ENCODE measurements at places on chromosomes 11 and 22. TPM values are rescaled to one million over a fixed set of nuclear protein-coding genes. Genes with fewer than 3 reads are reported as not detected.
A peak's percentile ranks its signal among the peaks of the same experiment; 100 is the strongest.

IRAG1 gene
- total RNA-seq: 3.7 TPM

ASCC2 gene
- total RNA-seq: 71.2 TPM

ESAM gene
- total RNA-seq: 22.0 TPM

TCN2 gene
- 3.8 TPM for total RNA-seq

TLCD5 gene
- 9.3 TPM for total RNA-seq

ANGPTL5 gene
- total RNA-seq: not detected

VSTM5 gene
- 0.45 TPM for total RNA-seq

SLC5A12 gene
- 0.14 TPM for total RNA-seq

MOGAT2 gene
- not detected for total RNA-seq

POTEH gene
- total RNA-seq: not detected

CCDC179 gene
- not detected for total RNA-seq

GRCh38 chr11:76579056-76579751 is 91.3 kb downstream of the LRRC32 start:
- DNase-seq: no peak

DNA sequence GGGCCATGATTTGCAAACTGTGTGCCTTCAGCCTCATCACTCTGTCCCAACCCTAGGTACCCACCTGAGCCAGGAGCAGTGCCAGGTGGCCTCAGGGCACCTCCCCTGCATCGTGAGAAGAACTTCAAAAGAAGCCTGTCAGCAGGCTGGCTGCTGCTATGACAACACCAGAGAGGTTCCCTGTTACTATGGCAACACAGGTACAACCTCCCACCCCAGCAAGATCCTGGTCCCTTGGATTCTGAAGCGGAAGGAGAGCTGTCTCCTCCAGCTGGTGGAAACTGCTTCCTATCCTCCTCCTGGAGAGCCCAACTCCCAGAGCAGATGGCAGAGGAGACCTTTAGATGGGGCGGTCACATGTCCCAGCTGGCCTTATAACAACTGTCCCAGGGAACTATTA is 2.9 kb downstream of the ZP1 start:
- DNase-seq: no peak

DNA sequence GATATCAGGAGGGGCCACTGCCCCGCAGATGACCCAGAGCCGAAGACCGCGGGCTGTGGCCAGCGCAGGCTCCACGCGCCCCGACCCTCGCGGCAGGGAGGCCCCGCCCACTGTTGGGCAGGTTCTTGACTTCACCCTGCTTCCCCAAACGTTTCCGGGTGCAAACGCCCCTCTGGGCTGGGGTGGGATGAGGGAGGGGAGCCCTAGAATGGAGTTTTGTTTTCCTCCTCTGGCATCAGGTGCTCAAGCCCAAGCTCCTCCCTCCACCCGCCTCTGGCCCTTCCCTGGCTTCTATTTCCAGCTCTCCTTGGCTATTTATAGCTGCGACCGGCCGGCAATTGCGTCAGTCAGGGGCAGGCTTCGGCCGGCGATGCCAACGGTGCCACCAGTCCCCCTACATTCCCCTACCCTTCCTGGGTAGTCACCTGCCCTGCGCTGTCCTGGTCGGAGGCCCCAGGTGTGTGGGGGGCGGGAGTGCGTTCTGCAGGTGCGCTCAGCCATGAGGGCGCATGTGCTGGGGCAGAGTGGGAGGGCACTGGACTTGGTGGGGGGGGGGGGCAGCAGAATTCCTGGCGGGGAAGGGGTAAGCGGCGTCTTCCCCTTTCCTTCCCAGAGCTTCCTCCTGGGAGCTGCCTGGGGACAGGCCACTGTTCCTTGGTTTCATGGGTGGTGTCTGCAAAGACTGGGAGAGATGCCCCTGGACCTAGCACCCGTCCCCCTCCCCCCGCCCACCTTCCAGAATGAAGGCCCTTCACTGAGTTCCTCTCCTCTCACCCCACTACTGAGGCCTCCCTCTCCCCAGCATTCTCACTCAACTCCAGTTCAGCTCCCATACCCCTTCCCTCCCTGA is 23.6 kb downstream of the DUSP8 start:
- DNase-seq: peak; percentile 25

DNA sequence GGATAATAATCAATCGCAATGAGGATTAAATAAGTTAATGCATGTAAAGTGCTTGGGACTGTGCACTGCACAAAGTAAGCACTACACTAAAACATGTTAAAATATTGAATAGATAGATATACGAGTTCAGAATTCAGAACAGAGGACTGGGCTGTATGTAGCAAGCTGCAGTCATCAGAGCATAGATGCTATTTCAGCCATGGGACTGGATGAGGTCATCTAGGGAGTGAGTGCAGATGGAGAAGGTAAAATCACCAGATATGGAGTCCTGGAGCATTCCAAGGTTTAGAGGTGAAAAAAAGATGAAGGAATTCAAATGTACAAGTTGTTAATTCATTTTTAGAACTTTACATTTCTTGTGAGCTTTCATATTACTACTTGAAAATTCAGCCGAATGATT is 347.5 kb upstream of the DDI1 start:
- DNase-seq: no peak

DNA sequence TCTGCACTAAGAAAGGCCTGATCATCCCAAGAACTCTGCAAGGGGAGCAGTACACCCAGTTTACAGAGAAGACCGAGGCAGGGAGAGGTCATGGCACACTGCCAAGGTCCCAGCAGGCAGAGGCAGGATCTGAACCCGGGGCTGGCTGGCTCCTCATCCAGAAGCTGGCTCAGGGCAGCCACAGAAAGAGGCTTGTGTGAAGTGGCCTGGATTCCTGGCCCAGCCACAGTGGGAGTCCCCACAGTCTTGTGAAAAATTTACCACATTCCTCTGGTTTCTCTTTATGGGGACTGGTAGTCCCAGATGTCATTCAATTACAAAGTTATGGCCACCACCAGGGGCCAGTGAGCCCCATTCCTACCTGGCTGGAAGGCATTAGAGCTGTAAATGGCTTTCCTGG is 440.5 kb downstream of the MIAT start:
- peak; percentile 54 for DNase-seq

GRCh38 chr11:120031612-120032600 is 106.0 kb downstream of the TRIM29 start:
- no peak for DNase-seq

DNA sequence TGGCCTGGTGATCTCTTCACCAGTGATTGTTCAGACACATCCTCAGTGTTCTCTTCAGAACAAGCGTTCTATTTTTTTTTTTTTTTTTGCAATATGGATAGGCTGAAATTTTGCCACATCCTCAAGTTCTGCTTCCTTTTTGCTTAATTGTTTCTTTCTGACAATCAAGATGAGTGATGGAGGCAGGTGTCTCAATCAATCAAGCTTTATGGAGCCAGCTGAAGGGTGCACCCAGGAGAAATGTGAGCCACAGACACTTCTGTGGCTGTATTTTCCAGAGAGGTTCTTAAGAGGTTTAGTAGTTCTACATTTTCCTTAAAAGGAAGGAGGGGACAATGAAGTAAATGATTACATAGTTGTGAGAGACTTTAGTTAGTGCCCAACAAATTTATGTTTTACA is 43.9 kb upstream of the ASPHD2 start:
- no peak for DNase-seq

GRCh38 chr11:14549891-14550290 is 29.7 kb upstream of the PSMA1 start:
- DNase-seq: no peak

GRCh38 chr11:1835671-1836010 is 851 bp downstream of the SYT8 start:
- DNase-seq: no peak

DNA sequence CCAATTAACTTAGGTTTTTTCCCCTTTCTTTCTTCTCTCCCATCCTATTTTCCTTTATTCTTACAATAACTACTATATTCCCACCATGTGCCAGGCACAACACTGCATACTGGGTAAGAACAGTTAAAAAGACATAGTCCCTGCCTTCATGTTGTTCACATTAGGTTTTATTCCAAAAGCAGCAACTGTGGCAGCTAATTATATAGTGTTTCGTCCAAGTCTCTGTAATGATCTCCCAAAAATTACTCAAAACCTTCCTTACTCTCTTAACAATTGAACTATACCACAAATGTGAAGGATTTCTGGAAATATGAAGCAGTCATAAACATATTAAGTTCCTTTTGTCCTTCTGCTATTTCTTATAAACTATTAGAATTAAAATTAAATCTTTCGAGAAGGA is 184.1 kb upstream of the C11orf58 start:
- no peak for DNase-seq

- DNase-seq: no peak
Observed at GRCh38 chr11:71458146-71459070, 5.4 kb downstream of the NADSYN1 start.

GRCh38 chr11:119367661-119368120 is 13.8 kb downstream of the USP2 start:
- DNase-seq: no peak

DNA sequence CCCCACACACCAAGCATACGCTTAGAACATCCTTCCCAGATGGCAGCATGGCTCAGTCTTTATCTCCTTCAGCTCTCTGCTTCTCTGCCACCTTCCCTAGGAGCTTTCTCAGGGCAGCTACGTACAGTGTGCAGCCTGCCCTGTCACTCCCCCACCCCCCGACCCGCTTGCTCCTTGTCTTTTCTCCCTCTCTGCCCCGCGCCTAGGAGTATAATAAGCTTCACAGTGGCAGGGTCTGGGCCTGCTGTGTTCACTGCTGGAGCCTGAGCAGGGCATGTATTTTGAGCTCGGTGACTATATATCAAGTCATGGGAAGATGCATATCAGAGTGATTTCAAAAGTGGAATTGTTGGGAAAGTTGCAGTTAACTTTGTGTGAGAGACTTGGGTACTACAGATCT is 55.8 kb upstream of the ADSL start:
- no peak for DNase-seq

DNA sequence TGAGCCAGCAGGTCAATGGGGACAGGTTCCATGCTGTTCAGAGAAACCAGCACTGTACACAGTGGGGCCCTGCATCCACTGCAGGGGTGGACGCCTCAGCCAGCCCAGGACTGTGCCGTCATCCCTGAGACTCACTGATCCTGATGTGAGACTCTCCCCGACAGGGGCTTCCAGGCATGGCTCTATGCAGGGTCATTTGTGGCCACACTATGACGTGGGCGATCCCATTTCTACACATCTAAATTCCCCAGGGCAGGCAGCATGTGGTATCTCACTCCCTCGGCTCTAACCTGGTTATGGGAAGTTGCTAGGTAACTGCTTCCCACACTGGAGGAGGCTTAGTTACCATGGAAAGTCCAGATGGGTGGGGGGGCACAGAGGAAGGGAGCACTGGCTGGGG is 14.2 kb upstream of the FAM83F start:
- DNase-seq: no peak

DNA sequence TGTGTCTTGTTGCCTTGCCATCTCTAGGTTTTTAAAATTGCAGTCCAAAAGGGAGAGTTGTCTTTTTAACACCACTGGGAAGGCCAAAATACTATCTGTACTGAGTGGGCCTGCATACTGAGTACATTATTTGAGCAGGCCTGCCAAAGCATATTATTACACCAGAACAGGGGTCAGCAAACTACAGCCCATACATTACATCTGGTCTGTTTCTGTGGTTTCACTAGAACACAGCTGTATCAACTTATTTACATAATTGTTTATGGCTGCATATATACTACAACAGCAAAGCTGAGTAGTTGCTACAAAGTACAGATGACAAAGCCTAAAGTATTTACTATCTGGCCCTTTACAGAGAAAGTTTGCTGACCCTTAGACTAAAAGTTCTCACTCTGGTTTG is 74.0 kb downstream of the USP35 start:
- no peak for DNase-seq

DNA sequence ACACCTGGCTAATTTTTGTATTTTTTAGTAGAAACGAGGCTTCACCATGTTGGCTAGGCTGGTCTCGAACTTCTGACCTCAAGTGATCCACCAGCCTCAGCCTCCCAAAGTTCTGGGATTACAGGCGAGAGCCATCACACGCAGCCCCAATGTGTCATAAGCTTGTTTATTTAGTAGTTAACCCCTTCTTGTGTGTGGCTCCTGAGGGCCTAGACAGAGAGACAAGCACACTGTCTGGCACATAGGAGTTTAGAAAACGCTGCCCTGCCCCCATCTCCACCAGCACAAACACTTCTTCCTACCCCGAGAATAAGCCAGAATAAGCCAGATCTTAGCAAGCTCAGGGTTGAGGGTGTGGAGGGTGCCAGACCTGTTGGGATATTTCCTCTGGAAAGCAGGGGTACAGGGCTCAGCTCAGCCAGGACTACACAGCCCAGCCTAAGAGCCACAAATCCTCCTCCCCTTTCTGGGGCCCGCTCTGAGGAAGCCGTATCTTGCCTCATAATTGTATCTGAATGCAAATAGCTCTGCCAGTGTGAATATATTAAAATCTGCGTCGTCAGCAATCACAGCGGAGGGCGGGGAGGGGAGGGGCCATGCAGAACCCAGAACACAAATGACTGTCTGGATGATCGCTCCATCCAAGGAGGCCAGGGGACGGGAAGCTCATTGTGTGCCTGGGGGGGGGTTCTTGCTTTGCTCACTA is 247.3 kb downstream of the MN1 start:
- peak; percentile 49 for DNase-seq

GRCh38 chr22:27526901-27527300 is 274.7 kb downstream of the MN1 start:
- DNase-seq: no peak

GRCh38 chr22:22955276-22955798 is 67.7 kb downstream of the IGLL5 start:
- DNase-seq: no peak

GRCh38 chr11:110907629-110908028 is 195.4 kb upstream of the ARHGAP20 start:
- peak; percentile 99 for DNase-seq

All from astrocyte (in vitro differentiated cells and primary cell).